Stimulated activated CD4-positive, alpha-beta T cell treated with anti-CD3 and anti-CD28 coated beads, Interleukin-1b, Interleukin-23, amount 100 ng/mL, for 1 hour (primary cell): ENCODE measurements at places on chromosomes 1 and 21.

- DNase-seq = no peak
These were observed 39.7 kb upstream of the TMEM125 start for GRCh38 chr1:43229826-43230780.

GRCh38 chr1:201598396-201598795, 59.5 kb downstream of the NAV1 start:
- no peak for DNase-seq

GRCh38 chr1:31786366-31787060, 22.4 kb upstream of the ADGRB2 start:
- no peak for DNase-seq

DNA sequence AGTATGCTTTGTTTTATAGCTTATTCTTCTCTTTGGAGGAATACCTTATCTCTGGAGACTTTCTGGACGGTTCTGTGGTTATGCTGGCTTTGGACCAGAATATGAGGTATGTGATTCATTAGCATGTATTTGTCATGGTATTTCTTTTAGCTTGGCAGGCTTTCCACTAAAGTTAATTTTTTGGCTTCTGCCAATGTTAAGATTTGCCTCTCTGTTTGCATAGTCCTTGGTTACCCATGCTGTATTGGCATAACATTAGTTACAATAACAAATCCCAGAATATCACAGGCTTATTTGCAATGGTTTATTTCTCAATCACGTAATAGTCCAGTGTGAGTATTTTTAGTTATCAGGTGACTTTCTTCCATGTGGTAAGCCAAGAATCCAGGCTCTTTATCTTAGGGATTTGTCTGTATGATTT, 9.7 kb downstream of the ZMPSTE24 start:
- DNase-seq = no peak

GRCh38 chr1:9822490-9822889, 1.3 kb downstream of the CLSTN1 start:
- no peak for DNase-seq

- no peak for DNase-seq
These were observed 111.7 kb downstream of the DISP1 start for GRCh38 chr1:222926566-222926965.

DNA sequence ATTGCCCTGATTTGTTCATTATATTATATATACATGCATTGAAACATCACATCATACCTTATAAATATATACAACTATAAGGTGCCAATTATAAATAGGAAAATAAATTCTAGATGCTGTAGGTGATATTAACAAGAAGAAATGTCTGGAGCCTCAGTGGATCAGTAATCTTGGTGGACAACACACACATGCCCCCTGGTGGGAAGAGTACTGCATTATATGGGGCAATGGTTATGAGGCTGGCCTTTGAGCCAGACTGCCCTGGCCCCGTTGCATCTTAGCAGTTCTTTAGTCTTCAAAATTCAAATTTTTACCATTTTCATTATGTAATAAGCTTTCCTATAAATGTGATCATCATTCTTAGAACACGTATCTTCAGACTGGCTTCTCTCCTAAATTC, 335.0 kb upstream of the GREM2 start:
- DNase-seq = no peak

DNA sequence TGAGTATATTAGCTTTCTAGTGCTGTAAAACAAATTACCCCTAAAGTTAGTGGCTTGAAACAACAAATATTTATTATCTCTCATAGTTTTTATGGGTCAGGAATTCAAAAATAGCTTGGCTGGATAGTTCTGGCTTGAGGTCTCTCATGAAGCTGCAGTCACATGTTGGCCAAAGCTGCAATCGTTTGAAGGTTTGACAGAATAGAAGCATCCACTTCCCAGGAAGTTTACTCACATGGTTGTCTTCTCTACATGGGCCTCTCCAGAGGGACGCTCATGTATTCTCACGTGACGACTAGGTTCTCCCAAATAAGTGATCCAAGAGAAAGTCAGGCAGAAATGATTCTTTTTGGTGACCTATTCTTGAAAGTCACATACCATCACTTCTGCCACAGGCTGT, 99.1 kb downstream of the NIBAN1 start:
- no peak for DNase-seq

GRCh38 chr1:10204003-10204642, 6.2 kb upstream of the KIF1B start:
- DNase-seq = no peak

GRCh38 chr1:191615101-191615821, 543.0 kb upstream of the RGS18 start:
- DNase-seq = no peak

- DNase-seq = no peak
These were observed 23.0 kb downstream of the DPH5 start for GRCh38 chr1:101002551-101002950.

GRCh38 chr21:45297869-45298268, 10.2 kb upstream of the POFUT2 start:
- DNase-seq = no peak

DNA sequence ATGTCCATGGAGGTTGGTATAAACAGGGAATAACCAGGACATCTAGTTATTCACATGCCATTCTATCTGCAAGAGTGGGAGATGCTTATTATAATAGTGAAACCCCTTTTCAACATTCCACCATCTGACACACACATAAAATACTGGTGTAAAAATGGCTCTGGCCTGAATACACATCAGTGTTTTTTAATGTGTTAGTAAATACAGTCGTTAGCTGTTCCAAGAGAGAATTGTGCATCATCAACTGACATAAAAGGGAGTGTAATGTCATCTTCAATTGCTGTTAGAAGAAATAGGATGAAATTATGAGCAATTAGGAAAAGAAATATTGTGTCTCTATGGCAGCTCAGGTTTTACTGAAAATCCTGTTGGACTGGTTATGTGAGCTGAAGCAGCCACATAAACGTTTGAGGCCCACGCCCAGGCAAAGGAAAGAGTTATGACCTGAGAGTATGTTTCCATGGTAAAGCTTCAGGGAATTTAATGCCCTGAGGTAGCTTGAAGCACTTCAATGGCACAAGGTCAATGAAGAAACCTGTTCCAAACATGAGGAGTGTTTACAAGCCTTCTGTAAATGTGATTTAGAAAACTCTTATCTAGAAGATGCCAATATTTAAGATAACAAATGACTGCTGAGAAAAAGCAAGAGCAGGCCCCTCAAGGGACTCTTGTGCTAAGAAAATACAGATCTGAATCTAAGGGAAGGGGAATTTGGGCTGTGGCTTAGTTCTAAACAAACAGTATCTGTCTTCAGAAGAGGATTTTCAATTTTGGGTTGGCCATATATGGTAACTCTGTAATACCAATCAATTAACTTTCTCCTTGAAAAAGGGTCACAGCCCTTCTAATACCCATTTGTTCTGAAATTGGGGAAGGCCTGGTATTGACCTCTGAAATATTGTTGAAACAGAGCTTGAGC, 384.3 kb downstream of the SEC16B start:
- DNase-seq = no peak

DNA sequence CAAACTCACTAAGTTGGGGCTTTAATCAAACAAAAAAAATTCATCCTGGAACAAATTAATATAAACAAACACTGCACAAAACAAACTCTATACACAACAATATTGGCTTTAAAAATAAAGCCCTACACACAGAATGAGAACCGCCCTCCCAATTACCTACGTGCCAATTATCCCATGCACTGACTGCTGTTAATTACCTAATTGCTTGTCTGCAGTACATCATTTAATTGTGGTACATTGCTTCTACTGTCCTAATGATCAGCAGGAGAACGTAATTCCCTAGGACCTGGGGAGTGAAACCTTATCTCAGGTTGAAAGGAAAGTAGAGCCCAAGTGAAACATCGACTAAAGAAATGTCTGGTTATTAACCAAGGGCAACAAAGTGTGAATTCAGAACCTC, 364.5 kb downstream of the KCNH1 start:
- no peak for DNase-seq

GRCh38 chr1:162421258-162422164, 9.6 kb upstream of the SH2D1B start:
- DNase-seq = no peak

DNA sequence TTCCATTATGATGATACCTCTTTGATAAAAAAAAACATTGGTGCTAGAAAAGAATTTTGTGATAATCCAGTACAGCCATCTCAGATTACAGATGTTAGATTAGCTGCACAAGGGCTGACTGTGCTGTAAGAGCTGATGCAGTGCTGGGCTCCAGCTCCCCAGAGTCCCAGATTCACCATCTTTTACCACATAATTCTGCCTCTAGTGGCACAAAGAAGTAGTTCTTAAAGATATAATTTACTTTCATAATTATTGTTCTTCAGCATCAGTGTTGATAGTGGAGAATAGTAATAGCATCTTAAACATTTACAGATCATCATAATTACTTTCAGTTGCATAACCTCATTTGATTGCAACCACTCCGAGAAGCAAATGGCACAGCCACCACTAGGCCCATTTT, 262.1 kb downstream of the BRINP2 start:
- DNase-seq = no peak

DNA sequence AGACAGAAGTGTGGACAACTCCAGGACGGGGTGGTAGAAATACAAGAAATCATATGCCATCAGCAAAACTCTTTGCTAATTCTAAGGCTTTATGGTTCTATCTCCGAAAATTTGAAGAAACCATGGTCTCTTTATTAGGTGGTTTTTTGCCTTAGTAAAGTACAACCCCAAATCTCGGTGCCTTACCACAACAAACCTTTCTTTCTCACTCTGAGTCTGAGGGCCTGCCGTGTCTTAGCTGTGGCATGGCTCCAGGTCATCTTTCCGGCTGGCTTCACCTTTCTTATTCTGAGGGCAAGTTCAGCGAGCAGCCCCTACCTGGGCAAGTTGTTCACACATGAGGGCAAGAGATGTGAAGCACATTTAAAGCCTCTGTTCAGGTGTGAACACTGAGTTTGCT, 280.6 kb downstream of the TTLL7 start:
- DNase-seq = no peak

GRCh38 chr1:28135371-28136168, 40.9 kb downstream of the PTAFR start:
- no peak for DNase-seq

DNA sequence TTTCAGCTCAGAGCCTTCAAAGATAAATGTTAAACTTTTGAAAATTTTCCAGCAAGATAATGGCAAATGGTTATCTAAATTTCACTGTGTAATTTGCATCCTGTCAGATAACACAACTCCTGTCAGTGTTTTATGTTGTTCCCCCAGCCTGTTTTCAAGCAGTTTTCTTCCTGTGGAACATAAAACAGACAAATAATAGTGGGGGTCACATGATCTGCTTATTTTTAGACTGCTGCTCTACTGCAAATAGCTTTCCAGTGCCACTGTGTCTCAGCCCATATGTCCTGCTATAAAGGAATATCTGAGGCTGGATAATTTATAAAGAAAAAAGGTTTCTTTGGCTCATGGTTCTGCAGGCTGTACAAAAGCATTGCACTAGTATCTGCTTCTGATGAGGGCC, 32.2 kb downstream of the FMO3 start:
- DNase-seq = no peak

DNA sequence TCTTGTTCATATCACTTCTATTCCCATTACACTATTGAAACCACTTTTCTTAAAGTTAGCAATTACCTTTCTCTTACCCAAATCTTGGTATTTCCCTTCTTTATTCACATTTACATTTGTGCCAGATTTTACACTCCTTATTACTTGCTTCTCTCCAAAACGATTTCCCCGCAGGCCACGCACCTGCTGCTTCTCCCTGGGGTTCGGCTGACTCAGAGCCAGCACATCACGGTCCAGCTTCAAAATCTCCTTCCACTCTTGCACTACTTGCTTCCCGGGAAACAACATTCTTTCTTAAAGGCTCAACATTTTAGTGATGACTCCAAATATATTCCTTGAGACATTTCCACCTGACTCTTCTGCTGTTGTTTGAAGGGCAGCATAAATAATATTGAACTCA, 20.7 kb downstream of the LHX9 start:
- no peak for DNase-seq

DNA sequence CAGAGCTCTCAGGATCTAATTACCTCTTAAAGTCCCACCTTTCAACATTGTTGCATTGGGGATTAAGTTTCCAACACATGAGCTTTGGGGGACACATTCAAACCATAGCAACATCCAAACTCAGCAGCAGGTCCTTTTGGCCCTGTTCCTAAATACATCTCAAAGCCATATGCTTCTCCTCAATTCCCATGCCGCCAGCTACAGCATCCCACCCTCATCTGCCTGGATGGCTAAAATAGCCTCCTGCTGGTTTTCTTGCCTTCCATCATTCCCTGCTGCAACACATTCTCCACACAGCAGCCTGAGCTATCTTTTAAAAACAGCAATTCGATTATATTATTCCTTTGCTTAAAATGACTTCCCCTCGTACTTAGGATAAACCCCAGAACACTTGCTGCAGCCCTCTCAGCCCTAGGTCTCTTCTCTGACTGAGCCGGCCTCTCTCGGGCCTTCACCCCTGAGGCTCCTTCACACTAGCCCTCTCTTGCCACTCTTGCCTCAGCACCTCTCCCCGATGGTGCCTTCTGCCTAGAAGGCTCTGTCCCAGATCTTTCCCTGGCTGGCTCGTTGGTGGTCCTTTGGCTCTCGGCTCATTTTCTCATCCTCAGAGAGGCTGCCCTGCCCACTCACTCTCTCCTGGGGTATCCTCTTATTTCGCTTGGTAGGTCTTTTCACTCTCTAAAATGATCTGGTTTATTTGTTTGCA, 16.5 kb downstream of the MYBPH start:
- no peak for DNase-seq

DNA sequence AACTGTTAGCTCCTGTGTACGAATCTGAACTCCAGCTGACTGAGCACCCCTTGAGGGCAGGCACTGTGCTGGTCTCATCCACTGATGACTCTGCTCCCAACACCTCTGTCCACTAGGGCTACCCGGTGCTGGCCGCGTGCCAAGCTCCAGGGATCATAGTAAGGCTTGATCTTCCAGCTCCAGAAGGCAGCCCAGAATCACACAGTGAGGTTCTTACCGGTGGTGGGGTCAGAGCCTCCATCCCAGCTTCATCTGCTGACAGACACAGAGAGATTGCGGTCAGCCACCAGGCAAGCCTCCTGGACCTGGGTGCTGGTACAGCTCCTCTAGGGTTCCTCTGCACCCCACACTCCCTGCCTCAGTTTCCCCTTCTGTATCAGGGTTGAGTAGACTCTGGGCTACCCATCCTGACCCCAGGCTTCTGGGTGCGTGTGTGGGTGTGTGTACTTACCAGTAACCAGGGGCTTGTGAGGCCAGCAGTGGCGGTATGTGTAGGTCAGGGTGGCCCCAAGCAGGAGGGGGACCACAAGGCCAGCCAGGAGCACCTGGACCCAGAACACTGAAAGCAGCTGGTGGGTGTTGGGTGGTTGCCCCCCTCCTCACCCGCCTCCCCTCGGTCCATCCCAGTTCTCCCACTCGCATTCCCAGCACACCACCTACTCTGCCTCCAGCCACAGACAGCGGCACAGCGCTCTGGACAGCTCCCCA, 3.4 kb downstream of the TNFRSF25 start:
- no peak for DNase-seq

DNA sequence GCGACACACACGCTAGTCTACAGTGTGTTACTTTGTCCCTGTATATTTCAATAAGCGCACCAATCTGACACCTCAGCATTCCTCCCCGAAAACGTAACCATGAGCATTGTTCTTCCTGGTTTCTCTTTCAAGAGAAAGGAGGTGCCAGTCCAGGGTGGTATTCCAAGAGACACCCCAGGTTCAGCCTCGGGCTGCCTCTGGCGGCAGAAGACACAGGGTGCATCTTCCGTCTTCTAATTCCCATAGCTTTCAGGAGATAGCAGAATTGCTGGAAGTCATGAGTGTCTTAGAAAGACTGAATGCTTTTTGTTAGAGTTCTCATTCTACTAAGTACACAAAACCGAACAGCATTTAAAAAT, 15.9 kb upstream of the RGS8 start:
- DNase-seq = no peak

GRCh38 chr1:231147896-231148295, 14.0 kb upstream of the TRIM67 start:
- DNase-seq = no peak
